A172 (cell line): ENCODE measurements at places on chromosomes 6 and 20. TPM values are rescaled to one million over a fixed set of nuclear protein-coding genes. Genes with fewer than 3 reads are reported as not detected.

DNA sequence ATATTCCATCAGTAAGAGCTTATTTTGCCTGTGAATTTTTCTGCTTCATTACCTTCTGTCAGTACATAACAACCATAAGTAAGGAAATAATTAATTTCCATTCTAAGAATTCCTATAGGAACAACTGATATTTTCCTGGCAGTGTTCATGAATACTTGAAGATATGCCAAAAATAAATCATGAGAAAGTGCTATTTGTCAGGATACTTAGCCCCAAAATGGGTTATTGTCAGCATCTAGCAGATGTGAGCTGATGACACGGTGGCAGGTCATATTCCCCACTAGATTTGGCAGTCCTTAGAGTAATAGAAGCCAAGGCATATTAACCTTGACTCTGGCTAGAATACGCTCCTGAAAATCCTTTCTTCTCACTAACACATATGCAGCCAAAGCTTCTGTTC, 43.2 kb upstream of the CRISP1 start:
- DNase-seq, result no peak

DNA sequence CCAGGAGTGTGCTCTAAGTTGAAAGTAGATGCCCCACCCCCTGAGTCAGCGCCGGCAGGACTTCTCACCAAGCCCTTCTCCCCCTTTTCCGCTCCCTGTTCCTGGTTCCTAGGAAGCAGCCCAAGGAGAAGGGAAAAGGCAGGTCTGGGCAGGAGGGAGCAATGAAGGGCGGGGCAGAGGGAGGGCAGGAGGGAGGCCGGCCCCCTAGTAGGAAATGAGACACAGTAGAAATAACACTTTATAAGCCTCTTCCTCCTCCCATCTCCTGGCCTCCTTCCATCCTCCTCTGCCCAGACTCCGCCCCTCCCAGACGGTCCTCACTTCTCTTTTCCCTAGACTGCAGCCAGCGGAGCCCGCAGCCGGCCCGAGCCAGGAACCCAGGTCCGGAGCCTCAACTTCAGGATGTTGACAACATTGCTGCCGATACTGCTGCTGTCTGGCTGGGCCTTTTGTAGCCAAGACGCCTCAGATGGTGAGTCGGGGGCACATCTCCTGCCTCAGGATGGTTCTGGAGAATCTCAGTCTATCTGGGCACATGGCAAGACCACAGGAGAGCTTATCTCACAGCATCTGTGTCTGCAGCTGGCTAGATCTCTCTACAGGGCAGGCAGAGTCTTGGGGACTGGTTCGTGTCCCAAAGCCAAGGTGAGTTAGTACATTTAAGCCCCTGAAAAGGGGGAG, at the start of gene PROCR:
TSS of gene PROCR (plus strand) at position 320 of the 681 bp plus-strand sequence. CDS start at position 403, 83 bp downstream.
- peak; percentile 99 for DNase-seq

The SRSF12 gene
- 0.10 and 0.34 TPM in 2 replicates for total RNA-seq

DNA sequence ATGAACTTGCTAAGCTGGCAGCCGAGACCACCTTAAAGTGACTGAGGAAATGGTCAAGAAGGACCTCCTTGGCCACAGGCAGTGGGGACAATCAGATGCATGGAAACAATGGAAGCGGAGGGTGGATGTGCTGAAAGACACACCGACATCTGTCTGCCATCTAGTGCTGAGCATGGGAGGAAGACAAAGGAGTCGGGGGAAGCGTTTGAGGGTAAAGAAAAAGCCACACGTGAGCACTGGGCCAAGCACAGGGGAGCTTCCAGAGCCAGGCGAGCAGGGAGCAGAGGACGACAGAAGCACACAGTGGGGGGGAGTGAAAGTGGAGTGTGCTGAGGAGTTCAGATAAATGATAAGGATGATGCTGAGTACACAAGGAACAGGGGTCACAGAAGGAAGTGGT, 367.8 kb downstream of the ZFAND3 start:
- DNase-seq, result no peak

GRCh38 chr6:6660339-6661045, 72.0 kb downstream of the LY86 start:
- DNase-seq, result no peak

- DNase-seq, result no peak
Measured at GRCh38 chr6:113587078-113587699, 270.0 kb upstream of the MARCKS start.

DNA sequence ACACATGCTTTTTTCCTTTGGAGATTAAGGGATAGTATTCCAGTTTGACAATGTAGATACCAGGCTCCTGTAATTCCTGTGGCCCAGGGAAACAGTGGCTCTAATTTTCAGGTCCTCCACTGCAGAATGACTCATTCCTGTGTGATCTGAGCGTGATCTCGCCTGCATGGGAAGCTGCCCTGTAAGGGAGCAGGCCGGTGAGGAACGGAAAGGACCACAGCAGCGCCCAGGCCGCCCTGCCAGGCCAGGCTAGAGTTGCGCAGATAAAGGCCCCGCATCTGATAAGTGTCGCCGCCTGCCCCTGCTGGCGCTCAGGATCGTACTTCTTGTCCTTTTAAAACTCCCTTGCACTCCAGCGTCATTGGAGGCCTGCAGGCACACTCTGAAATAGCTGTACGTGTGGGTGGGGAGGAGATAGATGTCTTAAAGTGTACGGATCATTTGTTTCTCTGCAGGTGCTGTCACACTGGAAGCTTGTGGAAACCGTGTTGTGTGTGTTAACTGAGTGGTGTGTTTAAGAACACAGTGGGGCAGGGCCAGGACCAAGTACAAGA, 60.7 kb downstream of the SYNJ2 start:
- DNase-seq, result peak; percentile 88

GRCh38 chr20:49985617-49986016, 2.8 kb downstream of the SNAI1 start:
- no peak for DNase-seq

GRCh38 chr6:72552938-72553337, 68.9 kb upstream of the KCNQ5 start:
- DNase-seq, result peak; percentile 53

- no peak for DNase-seq
Measured at GRCh38 chr6:119495230-119495683, 145.7 kb upstream of the MAN1A1 start.

- no peak for DNase-seq
Measured at GRCh38 chr6:11080296-11080695, 13.3 kb upstream of the SMIM13 start.

DNA sequence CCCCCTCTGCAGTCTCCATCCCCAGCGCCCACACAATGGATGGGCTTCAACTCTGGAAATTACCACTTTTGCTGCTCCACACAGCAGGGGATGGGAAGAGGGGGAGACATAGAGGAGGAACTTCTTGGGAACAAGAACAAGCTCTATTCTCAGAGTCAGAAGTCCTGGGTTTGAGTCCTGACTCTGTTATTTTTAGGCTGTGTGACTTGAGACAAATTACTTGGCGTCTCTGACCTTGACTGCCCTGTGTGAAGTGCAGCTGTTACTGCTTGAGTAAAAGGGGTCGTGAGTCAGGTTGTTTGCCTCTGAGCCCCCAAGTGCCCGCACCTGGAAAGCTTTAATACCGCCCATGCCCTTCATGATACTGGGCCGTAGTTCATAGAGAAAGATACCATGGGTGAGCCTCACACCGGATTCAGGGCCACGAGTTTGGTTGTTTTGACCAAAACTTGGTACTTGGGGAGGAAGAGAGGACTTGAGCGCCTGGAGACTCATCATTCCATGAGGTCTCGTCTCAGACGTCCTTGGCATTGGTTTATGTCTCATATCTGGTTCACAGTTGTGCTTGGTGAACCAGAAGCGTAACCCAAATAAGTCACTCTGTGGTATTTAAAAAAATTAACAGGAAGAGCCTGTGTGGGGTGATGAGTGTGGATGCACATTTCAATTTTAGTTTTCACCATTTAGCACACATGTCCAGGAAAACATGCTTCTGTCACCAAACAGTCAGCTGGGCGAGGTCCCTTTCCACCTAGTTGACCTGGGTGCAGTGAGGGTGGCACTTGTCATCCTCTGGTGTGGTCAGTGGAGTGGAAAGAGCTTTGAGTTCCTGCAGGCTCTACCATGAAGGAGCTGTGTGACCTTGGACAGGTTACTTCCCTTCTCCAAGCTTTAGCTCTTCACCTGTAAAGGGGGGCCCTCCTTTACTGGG, 75.6 kb downstream of the CDC5L start:
- no peak for DNase-seq

DNA sequence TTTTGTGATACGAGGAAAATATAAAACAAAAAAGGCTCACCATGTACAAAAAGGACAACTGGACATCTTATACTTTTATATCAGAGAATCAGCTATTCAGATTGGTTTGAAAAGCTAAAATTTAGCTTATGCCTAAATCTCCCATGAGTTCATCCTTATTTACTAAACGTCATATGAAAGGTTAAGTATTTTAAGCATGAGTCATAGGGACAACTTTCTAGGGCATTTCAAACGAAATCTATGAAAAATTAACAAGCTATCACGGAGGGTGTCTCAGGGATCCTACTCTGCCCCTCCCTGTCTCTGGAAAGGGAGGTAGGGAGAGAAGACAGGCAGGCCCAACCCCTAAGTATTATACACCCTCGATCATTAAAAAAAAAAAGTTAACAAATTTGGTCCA, 124.1 kb upstream of the LOC128125822 start:
- DNase-seq, result no peak

The HLA-DQA2 gene
- total RNA-seq, result not detected in 2 replicates

The TRDN gene
- total RNA-seq, result 0.09 and 0.17 TPM in 2 replicates

GRCh38 chr6:167756597-167756996, 70.1 kb upstream of the AFDN start:
- DNase-seq, result no peak

- peak; percentile 73 for DNase-seq
Measured at GRCh38 chr6:44464527-44465310, 77.2 kb downstream of the CDC5L start.

The TSBP1 gene
- not detected in 2 replicates for total RNA-seq

- no peak for DNase-seq
Measured at GRCh38 chr20:48875233-48875913, 46.1 kb upstream of the ARFGEF2 start.

The LAMA2 gene
- 3.7 and 4.3 TPM in 2 replicates for total RNA-seq

The TTK gene
- 63.1 and 137 TPM in 2 replicates for total RNA-seq

The TREML1 gene
- total RNA-seq, result not detected in 2 replicates

GRCh38 chr6:137661601-137662000, 167.4 kb upstream of the OLIG3 start:
- peak; percentile 22 for DNase-seq

- no peak for DNase-seq
Measured at GRCh38 chr20:54162378-54163009, 11.3 kb downstream of the CYP24A1 start.

DNA sequence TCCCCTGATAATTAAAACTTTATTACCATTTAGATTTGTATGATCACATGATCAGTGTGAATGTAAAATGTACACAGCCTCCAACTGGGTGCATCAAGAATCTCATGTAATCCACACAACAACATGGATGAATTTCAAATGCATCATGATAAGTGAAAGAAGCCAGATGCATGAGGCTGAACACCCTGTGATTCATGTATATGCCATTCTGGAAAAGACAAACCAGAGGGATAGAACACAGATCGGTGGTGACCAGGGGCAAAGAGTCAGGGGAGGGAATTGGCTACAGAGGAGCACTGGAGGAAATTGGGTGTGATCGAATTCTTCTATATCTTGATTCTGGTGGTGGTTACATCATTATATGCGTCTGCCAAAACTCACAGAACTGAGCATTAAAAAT, 170.7 kb upstream of the SLC24A3 start:
- DNase-seq, result no peak

DNA sequence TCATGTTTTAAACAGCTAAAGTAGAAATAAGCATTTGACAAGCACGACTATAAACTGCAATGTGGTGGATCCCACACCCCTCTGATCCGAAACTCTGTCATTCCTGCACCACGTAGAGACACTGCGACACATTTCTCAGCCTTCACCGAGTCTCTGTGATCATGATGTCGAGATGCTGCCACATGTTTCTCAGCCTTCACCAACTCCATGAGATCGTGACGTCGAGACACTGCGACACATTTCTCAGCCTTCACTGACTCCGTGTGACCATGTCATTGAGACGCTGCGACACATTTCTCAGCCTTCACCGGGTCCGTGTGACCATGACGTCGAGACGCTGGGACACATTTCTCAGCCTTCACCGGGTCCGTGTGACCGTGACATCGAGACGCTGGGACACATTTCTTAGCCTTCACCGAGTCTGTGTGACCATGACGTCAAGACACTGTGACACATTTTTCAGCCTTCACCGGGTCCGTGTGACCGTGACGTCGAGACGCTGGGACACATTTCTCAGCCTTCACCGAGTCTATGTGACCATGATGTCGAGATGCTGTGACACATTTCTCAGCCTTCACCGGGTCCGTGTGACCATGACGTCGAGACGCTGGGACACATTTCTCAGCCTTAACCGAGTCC, 143.0 kb downstream of the TTLL2 start:
- no peak for DNase-seq

DNA sequence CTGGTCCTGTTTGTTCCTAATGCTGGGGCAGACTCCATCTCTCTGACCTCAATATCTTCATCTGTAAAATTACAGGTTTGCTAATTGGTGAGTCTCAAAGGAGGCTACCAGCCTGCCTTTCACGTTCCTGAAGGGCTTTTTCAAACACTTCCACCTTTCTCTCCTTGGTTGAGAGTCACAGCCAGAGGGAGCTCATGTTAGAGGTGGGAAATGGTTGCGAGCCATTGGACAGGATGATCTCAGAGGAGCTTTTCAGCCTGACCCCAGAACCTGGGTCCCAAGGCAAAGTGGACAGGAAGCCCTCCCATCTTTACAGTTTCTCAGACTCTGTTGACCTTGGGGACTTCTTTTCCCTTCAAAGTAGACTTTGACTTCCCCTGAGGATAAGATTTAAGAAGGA, 37.6 kb downstream of the NDUFAF5 start:
- no peak for DNase-seq

GRCh38 chr6:145863988-145864616, 49.5 kb upstream of the FBXO30 start:
- DNase-seq, result no peak

GRCh38 chr6:40325791-40326190, 261.4 kb downstream of the LRFN2 start:
- DNase-seq, result no peak

- DNase-seq, result no peak
Measured at GRCh38 chr20:48335308-48336050, 492.3 kb downstream of the PREX1 start.

DNA sequence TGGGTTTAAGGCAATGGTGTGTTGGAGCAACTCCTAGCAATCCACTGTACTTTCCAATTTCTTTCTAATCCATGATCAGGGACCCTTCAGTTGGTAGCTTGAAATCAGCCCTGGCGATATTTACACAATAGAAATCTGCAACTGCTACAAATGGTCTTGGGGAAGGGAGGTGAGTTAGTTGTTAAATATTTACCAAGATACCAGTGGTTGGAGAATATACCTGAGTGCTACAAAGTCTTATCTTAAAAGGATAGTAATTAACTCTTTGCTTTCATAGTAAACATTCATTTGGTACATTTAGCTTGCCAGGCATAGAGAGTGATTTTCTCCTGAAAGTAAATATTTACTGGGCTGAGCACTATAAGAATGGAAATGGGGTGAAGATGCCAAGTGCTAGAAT, 568.2 kb downstream of the BCKDHB start:
- no peak for DNase-seq
